ENCODE measurements at places on chromosomes 3 and 15. TPM values are rescaled to one million over a fixed set of nuclear protein-coding genes. Genes with fewer than 3 reads are reported as not detected.

The SLC6A1 gene
- 740 TPM for total RNA-seq

The ADGRG7 gene
- total RNA-seq = not detected

The ASB14 gene
- 0.50 TPM for total RNA-seq

The SPESP1 gene
- total RNA-seq = 2.4 TPM

The GASK1A gene
- 22.5 TPM for total RNA-seq

The TRH gene
- total RNA-seq = 7.0 TPM

The APOD gene
- total RNA-seq = 75.5 TPM

The PAK6 gene
- 5.0 TPM for total RNA-seq

The LINGO1 gene
- total RNA-seq = 13.7 TPM

The CCDC54 gene
- total RNA-seq = not detected

The BSN gene
- total RNA-seq = 14.8 TPM

The A4GNT gene
- total RNA-seq = not detected

The SH2D7 gene
- total RNA-seq = not detected

The DNAH12 gene
- 2.8 TPM for total RNA-seq

The ADAMTS7 gene
- total RNA-seq = 7.6 TPM

The TSC22D2 gene
- total RNA-seq = 16.8 TPM

The SUSD5 gene
- total RNA-seq = 5.6 TPM

The CACNA2D3 gene
- 14.1 TPM for total RNA-seq

The FBLN2 gene
- total RNA-seq = 81.9 TPM

The STX19 gene
- 0.17 TPM for total RNA-seq

The SEMA7A gene
- total RNA-seq = 12.3 TPM
